ENCODE measurements at places on chromosomes 3 and 15. TPM values are rescaled to one million over a fixed set of nuclear protein-coding genes. Genes with fewer than 3 reads are reported as not detected.

MESP2 gene
- total RNA-seq, result 1.9 TPM

TJP1 gene
- total RNA-seq, result 37.8 TPM

AMOTL2 gene
- 48.1 TPM for total RNA-seq

STRA6 gene
- total RNA-seq, result 0.79 TPM

NEDD4 gene
- 24.1 TPM for total RNA-seq

ESYT3 gene
- 0.16 TPM for total RNA-seq

GOLGA6L26 gene
- total RNA-seq, result not detected

GRIP2 gene
- total RNA-seq, result 0.09 TPM

CISH gene
- 0.95 TPM for total RNA-seq

ARID3B gene
- total RNA-seq, result 1.0 TPM

GOLGA8Q gene
- total RNA-seq, result 2.8 TPM

CNTN6 gene
- not detected for total RNA-seq

HES1 gene
- total RNA-seq, result 4.7 TPM

LRRIQ4 gene
- not detected for total RNA-seq

CHCHD6 gene
- 16.5 TPM for total RNA-seq

FBXO22 gene
- total RNA-seq, result 55.6 TPM

POC1A gene
- 5.4 TPM for total RNA-seq

CD86 gene
- not detected for total RNA-seq

GRAMD1C gene
- 6.8 TPM for total RNA-seq

TRPM1 gene
- not detected for total RNA-seq

ZNF660 gene
- total RNA-seq, result 2.1 TPM

GABRR3 gene
- total RNA-seq, result not detected

ACOX2 gene
- total RNA-seq, result 28.2 TPM

CAND2 gene
- 5.0 TPM for total RNA-seq

AP3B2 gene
- 0.79 TPM for total RNA-seq

MORC1 gene
- not detected for total RNA-seq

LYZL4 gene
- total RNA-seq, result not detected

IL17RB gene
- total RNA-seq, result under 0.01 TPM

NANOGP8 gene
- not detected for total RNA-seq

SLC51A gene
- total RNA-seq, result not detected

ANKRD34C gene
- not detected for total RNA-seq

CCDC191 gene
- 2.7 TPM for total RNA-seq

HRG gene
- not detected for total RNA-seq

PPM1L gene
- total RNA-seq, result 0.69 TPM

ARHGEF26 gene
- 0.09 TPM for total RNA-seq

RARB gene
- 11.7 TPM for total RNA-seq

ALDH1A3 gene
- total RNA-seq, result 213 TPM

C3orf22 gene
- not detected for total RNA-seq

KY gene
- total RNA-seq, result 0.69 TPM
